Cardiac muscle cell (in vitro differentiated cells and primary cell): ENCODE measurements at places on chromosomes 12 and 14.

GRCh38 chr14:91119556-91120311 lies 5.9 kb downstream of the DGLUCY start:
- H3K27ac ChIP-seq = no peak overlapping the region
- no peak for DNase-seq
- H3K4me3 ChIP-seq = no peak overlapping the region
- peaks cover 4% of the 10 kb centered on the region for H3K4me1 ChIP-seq
- no peaks in the 10 kb centered on the region for H3K36me3 ChIP-seq
- H3K27me3 ChIP-seq = no peaks in the 10 kb centered on the region

DNA sequence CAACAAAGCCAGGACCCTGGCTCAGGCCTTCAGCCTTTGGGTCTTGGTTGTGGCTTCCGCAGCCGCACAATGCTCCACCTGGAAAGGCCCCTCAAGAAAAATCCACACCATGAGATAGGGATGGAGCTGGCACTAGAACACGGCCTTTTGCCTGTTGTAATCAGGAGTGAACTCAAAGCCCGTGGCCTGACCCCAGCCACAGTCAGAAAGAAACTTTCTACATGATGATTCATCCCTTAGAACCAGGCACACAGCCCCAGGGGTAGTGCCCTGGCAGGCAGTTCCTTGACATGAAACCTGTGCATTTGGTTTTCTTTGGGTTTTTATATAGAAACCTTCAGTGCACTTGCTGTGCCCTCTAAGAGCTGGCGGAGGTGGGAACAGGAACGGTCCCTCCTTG lies 5.1 kb downstream of the CLMN start:
- H3K4me1 ChIP-seq = no peaks in the 10 kb centered on the region
- H3K4me3 ChIP-seq = no peak overlapping the region
- H3K27me3 ChIP-seq = peaks cover 18% of the 10 kb centered on the region

DNA sequence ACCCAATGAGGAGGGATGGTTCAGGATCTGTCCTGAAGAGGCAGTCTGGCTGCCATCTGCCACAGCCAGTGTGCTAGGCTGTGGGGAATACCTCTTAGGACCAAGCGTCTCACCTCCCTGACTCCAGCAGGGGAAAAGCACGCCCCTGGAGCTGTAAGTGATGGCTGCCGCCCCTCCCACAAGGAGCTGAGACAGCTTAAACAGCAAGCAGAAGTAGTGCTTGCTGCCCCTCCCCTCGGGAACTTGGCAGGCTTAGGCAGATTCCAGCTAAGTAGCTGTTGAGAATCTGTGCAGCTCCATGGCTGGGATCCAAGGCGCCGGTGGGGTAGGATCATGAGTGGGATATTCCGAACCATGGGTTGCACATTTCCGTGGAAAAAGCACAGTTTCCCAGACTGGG lies 360.4 kb upstream of the MDGA2 start:
- H3K27ac ChIP-seq = no peak overlapping the region
- no peaks in the 10 kb centered on the region for H3K27me3 ChIP-seq
- no peaks in the 10 kb centered on the region for H3K36me3 ChIP-seq
- no peaks in the 10 kb centered on the region for H3K4me1 ChIP-seq

- peaks cover 4% of the 10 kb centered on the region for H3K4me1 ChIP-seq
- no peak within 1 kb of the TSS for H3K27ac ChIP-seq
- H3K4me3 ChIP-seq = peak within 1 kb of the TSS; percentile 22
- DNase-seq = peak; percentile 59
Measured at GRCh38 chr12:124294780-124295341, at the start of gene RFLNA. RFLNA (plus strand) TSS chr12:124295093; CDS start chr12:124295430, 337 bp downstream.

DNA sequence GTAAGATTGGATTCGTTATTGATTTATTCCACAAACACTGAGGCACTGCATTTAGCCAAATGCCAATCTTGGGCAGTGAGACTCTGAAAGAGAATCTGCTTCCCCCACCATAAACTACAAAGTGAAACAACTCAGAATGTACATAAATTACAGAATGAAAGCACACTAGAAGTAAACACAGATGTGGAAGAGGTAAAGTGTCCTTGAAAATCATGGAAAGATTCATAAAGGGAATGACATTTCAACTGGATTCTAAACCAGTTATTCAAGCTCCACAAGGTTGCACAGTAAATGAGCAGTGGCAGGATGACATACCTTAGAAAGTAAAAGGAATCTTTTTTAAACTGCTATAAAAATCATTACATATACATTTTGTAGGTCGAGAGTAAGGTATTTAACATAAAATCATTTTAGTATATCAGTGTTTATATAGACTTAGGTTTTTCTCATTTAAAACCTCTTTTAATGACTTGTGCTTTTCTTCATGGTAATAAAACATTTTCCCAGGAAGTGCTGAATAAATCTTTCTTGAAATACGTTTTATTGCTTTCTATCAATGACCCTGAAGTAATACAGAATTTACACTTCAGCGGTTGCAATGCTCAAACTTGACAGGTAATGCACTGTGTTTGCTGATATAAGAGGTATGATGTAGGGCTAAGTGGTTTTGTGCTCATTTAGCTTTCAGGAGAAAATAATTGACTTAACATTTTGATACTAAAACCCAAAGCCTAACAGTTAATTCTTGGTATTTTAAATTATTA lies 270.6 kb downstream of the NAV3 start:
- DNase-seq = no peak
- H3K36me3 ChIP-seq = no peaks in the 10 kb centered on the region
- no peak overlapping the region for H3K27ac ChIP-seq
- no peaks in the 10 kb centered on the region for H3K4me1 ChIP-seq
- H3K4me3 ChIP-seq = no peak overlapping the region
- no peaks in the 10 kb centered on the region for H3K27me3 ChIP-seq
